ENCODE measurements at places on chromosomes 5 and 9. TPM values are rescaled to one million over a fixed set of nuclear protein-coding genes. Genes with fewer than 3 reads are reported as not detected.

- H3K27me3 ChIP-seq, result no peaks in the 10 kb centered on the region
- no peaks in the 10 kb centered on the region for H3K36me3 ChIP-seq
- H3K4me1 ChIP-seq, result peaks cover 40% of the 10 kb centered on the region
Measured at GRCh38 chr9:32550150-32550561, 2.0 kb upstream of the SMIM27 start.

- peak; percentile 6 for DNase-seq
- H3K27me3 ChIP-seq, result no peaks in the 10 kb centered on the region
- H3K4me1 ChIP-seq, result no peaks in the 10 kb centered on the region
- H3K4me3 ChIP-seq, result no peak overlapping the region
Measured at GRCh38 chr9:12923468-12924009, 148.7 kb downstream of the LURAP1L start.

GRCh38 chr5:117856713-117857112 lies 1131.6 kb downstream of the DTWD2 start:
- no peaks in the 10 kb centered on the region for H3K4me1 ChIP-seq
- DNase-seq, result no peak
- no peak overlapping the region for H3K27ac ChIP-seq
- no peaks in the 10 kb centered on the region for H3K27me3 ChIP-seq
- no peaks in the 10 kb centered on the region for H3K36me3 ChIP-seq

DNA sequence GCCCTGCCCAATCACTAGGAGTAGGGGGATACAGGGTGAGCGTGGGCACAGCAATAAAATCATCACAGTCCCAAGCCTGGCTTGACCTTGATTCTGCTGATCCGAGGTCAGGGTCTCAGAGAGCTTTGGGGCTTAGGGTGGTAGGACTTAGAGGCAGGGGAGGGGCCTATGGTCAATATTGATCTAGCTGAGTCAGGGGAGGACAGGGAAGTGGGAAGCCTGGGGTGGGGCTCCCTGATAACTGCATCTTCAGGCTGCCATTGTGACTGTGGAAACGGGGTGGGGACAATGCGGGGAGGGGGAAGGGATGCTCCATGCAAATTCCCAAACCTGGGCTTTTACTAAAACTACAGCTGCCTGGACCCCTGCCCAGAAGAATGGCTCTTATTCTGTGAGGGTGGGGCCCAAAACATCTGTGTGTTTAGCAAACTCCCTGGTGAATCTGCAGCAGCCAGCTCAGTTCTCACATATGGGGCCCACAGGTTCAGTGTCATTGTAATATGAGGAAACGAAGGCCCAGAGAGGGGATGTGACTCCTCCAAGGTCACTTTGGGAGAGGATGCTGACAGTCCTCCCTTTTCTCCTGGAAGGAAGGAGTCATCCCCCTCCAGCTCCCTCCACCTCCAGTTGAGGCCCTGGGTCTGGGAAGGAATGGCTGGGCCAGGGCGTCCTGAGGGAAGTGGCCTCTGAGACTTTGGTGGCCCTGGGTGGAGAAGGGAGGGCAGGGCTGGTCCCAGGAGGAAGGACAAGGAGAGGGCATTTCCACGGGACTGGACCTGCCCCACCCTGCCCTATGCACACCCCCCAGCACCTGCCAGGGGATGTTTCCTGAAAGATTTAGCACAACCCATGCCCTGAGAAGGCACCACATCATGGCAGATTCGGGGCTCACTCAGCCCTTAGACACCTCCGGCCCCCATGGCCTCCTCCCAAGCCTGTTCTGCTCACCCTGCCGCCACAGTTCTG lies 26.4 kb downstream of the SLC6A7 start:
- no peaks in the 10 kb centered on the region for H3K27me3 ChIP-seq
- H3K4me1 ChIP-seq, result peaks cover 9% of the 10 kb centered on the region
- DNase-seq, result no peak
- H3K36me3 ChIP-seq, result no peaks in the 10 kb centered on the region

DNA sequence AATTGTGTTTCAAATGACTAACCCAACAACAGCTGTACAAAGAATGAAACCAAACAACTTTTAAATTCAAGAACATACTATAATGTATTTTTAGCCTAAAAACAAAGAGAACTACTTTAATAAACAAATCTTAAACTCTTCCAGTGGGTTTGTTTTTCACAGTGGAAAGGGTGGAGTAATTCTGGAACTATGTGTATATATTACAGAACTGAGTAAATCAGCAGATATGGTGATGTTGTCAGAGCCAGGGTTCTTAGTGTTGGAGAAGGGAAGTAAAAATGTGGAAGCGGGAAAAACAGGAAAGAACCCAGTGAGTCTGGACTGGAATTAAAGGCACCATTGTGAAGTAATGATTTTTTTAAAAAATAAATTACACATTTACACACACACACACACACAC lies 144.9 kb downstream of the CDK5RAP2 start:
- DNase-seq, result no peak
- H3K4me1 ChIP-seq, result no peaks in the 10 kb centered on the region
- H3K36me3 ChIP-seq, result no peaks in the 10 kb centered on the region
- no peaks in the 10 kb centered on the region for H3K27me3 ChIP-seq
- H3K4me3 ChIP-seq, result no peak overlapping the region

DNA sequence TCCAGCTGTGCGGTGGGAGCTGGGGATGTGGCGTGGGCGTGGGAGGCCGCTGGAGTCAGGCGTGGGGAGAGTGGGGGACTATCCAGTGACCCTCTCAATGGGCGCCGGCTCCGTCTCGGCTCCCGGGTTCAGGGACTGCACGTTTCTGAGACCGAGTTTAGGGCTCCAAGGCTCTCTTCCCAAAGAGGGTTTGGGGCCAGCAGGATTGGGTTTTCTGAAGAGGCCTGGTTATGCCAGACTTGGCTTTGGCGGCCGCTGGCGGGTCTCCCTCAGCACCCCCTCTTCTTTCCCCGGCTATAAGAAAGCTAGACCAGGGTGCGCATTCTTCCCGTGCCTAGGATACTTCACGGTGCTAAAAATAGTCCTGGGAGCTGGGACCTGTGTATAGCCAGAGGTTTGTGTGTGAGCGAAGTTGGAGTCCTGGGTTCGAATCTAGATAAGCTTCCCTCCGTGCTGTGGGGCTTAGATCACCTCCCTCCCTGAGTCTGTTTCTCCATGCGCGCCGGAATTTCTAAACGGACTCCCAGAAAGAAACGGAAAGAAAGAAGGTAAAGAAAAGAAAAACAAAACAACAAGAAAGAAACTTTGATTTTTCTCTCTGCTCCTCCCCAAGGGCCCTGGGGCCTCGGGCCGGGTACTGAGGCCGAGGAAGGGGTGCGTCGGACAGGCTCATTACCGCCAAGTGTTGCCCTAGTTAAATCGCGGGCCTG lies 5.0 kb downstream of the HAND1 start:
- peak overlapping the region; percentile 36 for H3K4me3 ChIP-seq
- DNase-seq, result no peak
- H3K36me3 ChIP-seq, result no peaks in the 10 kb centered on the region
- H3K27ac ChIP-seq, result peak overlapping the region; percentile 71
- peaks cover 57% of the 10 kb centered on the region for H3K27me3 ChIP-seq

- H3K36me3 ChIP-seq, result peaks cover 73% of the 10 kb centered on the region
- no peaks in the 10 kb centered on the region for H3K27me3 ChIP-seq
- no peak for DNase-seq
- H3K27ac ChIP-seq, result no peak overlapping the region
- H3K4me1 ChIP-seq, result peaks cover 46% of the 10 kb centered on the region
- H3K4me3 ChIP-seq, result no peak overlapping the region
Measured at GRCh38 chr9:126836216-126836615, 24.2 kb upstream of the ZBTB34 start.

DNA sequence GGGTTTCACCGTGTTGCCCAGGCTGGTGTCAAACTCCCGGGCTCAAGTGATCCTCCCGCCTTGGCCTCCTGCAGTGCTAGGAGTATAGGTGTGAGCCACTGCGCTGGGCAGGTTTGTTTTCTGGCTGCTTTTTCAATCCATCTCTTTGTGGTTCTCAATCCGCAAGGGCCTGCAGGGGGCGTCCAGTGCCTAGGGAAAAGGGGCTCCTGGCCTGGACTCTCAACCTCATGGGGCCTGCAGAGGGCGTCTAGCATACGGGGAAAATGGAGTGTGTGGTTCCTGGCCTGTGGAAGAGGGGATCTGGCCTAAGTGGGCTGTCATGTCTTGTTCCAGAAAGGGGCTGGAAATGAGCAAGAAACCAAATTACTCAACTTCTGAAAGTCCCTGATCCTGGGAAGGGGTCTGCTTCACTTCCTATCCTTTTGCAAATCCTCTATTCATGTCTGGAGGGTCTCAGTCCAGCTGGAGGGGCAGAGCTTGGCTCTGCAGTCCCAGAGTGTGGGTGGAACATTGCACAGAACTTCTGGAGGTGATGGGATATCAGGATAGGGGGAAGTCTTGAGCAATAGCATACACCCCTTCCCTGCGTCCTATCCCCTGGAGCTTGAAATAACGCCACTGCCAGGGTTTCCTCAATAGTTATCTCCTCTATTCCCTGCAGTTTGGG lies 12.7 kb upstream of the CCL27 start:
- H3K4me3 ChIP-seq, result no peak overlapping the region
- H3K27me3 ChIP-seq, result no peaks in the 10 kb centered on the region
- peak; percentile 54 for DNase-seq
- no peaks in the 10 kb centered on the region for H3K36me3 ChIP-seq

DNA sequence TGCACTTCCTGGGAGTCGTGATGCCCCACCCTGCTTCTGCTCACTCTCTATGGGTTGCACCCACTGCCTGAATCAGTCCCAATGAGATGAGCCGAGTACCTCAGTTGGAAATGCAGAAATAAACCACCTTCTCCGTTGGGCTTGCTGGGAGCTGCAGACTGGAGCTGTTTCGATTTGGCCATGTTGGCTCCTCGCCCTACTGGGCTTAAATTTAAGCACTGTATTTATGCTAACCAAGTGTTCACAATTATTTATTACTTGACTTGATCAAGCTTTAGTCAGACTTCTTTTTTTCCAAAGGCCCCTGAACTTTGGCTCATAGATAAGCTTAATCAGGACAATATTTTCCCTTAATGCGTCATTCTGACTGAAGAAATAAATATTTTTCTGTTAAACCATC lies 1072.4 kb upstream of the CDH9 start:
- H3K36me3 ChIP-seq, result no peaks in the 10 kb centered on the region
- H3K4me3 ChIP-seq, result no peak overlapping the region
- no peak overlapping the region for H3K27ac ChIP-seq
- no peaks in the 10 kb centered on the region for H3K4me1 ChIP-seq

- no peak for DNase-seq
- no peak overlapping the region for H3K4me3 ChIP-seq
- no peaks in the 10 kb centered on the region for H3K36me3 ChIP-seq
Measured at GRCh38 chr5:110338341-110339083, 388.0 kb downstream of the TMEM232 start.

DNA sequence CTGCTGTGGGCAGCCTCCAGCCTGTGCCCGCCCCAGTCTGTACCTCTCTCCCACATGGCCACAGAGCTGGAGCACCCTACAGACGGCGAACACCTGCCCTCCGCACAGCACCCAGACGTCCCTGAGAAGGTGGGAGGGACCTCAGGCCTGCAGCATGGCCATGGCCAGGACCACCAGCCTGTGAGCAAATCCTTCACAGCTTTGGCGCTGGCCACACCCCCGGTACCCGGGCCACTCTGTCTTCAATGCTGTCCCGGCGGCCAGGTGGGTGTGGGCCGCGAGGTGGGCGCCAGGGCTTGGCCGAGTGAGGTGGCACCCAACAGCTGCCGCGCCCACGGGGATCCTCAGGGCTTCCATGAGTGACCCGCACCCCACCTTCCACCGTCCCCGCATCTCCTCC lies 18.7 kb downstream of the NOTCH1 start:
- peaks cover 98% of the 10 kb centered on the region for H3K4me1 ChIP-seq
- H3K27ac ChIP-seq, result peak overlapping the region; percentile 82
- H3K4me3 ChIP-seq, result no peak overlapping the region
- no peak for DNase-seq
- H3K36me3 ChIP-seq, result peaks cover 17% of the 10 kb centered on the region

- peak; percentile 78 for DNase-seq
- H3K27me3 ChIP-seq, result no peaks in the 10 kb centered on the region
- peak overlapping the region; percentile 90 for H3K27ac ChIP-seq
- H3K36me3 ChIP-seq, result no peaks in the 10 kb centered on the region
- H3K4me1 ChIP-seq, result peaks cover 70% of the 10 kb centered on the region
Measured at GRCh38 chr5:139651853-139652787, 4.0 kb downstream of the CXXC5 start.

GRCh38 chr5:4896328-4896727 lies 243.8 kb upstream of the ADAMTS16 start:
- H3K36me3 ChIP-seq, result no peaks in the 10 kb centered on the region
- DNase-seq, result no peak
- no peak overlapping the region for H3K4me3 ChIP-seq

DNA sequence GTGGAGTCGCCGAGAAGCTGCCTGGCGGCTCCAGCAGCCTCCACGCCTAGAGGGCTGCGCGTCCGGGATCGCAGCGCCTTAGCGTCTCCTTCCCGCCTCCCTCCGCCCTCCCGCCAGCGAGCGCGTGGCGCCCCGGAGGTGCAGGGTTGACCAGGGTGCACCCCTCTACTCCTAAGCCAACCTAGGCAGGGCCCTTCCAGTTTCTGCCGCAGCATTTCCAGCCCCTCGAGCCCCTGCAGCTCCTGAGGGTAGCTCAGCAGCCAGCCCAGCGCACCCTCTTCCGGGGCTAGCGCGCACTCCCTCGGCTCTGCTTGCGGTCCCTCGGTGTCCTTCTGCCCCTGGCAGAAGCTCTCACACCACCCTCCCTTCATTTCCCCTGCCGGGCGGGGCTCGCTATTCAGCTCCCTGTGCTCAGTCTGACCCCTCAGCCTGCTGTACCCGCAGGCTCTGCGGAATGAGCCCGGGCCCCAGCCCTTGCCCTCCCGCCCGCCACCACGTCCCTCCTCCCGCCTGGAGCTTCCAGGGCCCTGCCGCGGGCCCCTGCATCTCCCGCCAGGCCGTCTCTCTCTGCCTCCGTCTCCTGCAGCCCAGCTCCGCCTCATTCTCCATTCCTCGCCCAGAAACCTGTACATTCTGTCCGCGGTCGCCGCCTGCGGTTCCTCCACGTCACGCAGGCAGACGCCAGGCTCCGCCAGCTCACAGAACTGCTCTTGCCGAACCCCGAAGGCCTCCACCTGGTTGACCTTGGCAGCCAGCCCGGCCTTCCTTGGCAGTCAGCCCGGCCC lies 61.8 kb downstream of the SPATA31C2 start:
- H3K36me3 ChIP-seq, result no peaks in the 10 kb centered on the region
- peak overlapping the region; percentile 21 for H3K27ac ChIP-seq
- peak; percentile 81 for DNase-seq
- no peaks in the 10 kb centered on the region for H3K27me3 ChIP-seq
- peaks cover 14% of the 10 kb centered on the region for H3K4me1 ChIP-seq

- peak; percentile 2 for DNase-seq
- H3K4me3 ChIP-seq, result no peak overlapping the region
- H3K27ac ChIP-seq, result peak overlapping the region; percentile 86
- no peaks in the 10 kb centered on the region for H3K36me3 ChIP-seq
- H3K27me3 ChIP-seq, result no peaks in the 10 kb centered on the region
Measured at GRCh38 chr5:172505403-172505759, 51.1 kb upstream of the SH3PXD2B start.

CD274 gene
- 26.0 TPM for polyA plus RNA-seq

MAMDC4 gene
- 45.4 TPM for polyA plus RNA-seq

TLE1 gene
- polyA plus RNA-seq, result 15.2 TPM

PCDHA1 gene
- polyA plus RNA-seq, result not detected

ZCCHC10 gene
- polyA plus RNA-seq, result 15.4 TPM

PCDHGB6 gene
- polyA plus RNA-seq, result 5.8 TPM

C9orf50 gene
- not detected for polyA plus RNA-seq

CCDC180 gene
- polyA plus RNA-seq, result 9.6 TPM

ZNF782 gene
- 0.64 TPM for polyA plus RNA-seq

TMEM252 gene
- not detected for polyA plus RNA-seq

Data from heart right ventricle (tissue), 16 donors.